ENCODE measurements at places on chromosomes 4 and X. TPM values are rescaled to one million over a fixed set of nuclear protein-coding genes. Genes with fewer than 3 reads are reported as not detected.

The ATP2B3 gene
- total RNA-seq: not detected

DNA sequence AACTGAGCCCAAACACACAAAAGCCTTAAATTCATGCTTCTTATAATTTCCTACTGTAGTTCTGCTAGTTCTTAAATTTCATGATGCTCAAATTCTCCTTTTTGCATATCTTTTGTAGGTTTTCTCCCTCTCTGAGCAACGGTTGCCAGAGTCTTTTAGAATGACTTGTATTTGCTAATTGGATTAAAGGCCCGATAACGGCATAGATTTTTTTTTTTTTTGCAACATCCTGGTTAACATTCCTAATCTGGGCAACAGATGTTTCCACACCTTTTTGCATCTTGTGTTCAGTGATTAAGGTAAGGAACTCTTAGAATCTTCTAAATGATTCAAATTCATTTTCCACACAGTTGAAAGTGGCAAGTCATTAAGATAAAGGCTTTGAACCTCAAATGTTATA is 66.3 kb upstream of the ADGRG2 start:
- H3K27ac ChIP-seq: no peak overlapping the region
- H3K4me1 ChIP-seq: no peaks in the 10 kb centered on the region

- H3K4me3 ChIP-seq: no peak overlapping the region
- DNase-seq: no peak
- H3K27me3 ChIP-seq: no peaks in the 10 kb centered on the region
- H3K27ac ChIP-seq: no peak overlapping the region
- no peaks in the 10 kb centered on the region for H3K36me3 ChIP-seq
- H3K4me1 ChIP-seq: no peaks in the 10 kb centered on the region
Measured at GRCh38 chr4:30801876-30802275, 81.7 kb downstream of the PCDH7 start.

GRCh38 chrX:154800478-154801210 is 4.6 kb downstream of the MPP1 start:
- H3K27ac ChIP-seq: no peak overlapping the region
- no peak for DNase-seq
- H3K4me1 ChIP-seq: no peaks in the 10 kb centered on the region
- H3K27me3 ChIP-seq: no peaks in the 10 kb centered on the region

GRCh38 chr4:24888475-24889344 is 24.1 kb downstream of the CCDC149 start:
- H3K4me1 ChIP-seq: no peaks in the 10 kb centered on the region
- H3K36me3 ChIP-seq: no peaks in the 10 kb centered on the region
- H3K27ac ChIP-seq: no peak overlapping the region

GRCh38 chr4:184320631-184321030 is 103.0 kb upstream of the ENPP6 start:
- DNase-seq: no peak
- H3K4me1 ChIP-seq: peaks cover 39% of the 10 kb centered on the region
- H3K36me3 ChIP-seq: no peaks in the 10 kb centered on the region
- no peaks in the 10 kb centered on the region for H3K27me3 ChIP-seq

GRCh38 chr4:89365776-89366175 is 58.2 kb upstream of the GPRIN3 start:
- H3K27ac ChIP-seq: no peak overlapping the region
- no peaks in the 10 kb centered on the region for H3K27me3 ChIP-seq

DNA sequence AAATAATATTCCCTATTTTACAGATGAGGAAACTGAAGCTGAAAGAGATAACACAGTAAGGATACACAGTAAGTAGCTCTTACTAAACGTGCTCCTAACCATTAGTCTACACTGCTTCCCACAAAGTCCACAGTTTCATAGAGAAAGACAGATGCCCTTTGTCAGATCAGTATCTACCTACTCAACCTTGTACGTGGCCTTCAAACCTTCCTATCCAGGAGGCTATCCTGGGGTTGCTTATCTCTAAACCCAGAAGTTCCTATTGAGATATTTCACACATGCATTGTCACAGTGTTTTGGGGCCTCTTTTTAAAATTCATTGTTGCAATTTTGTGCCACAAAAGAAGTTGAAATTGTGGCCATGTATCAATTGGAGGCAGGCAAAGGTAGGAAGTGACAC is 208.0 kb downstream of the ENOX2 start:
- H3K4me1 ChIP-seq: no peaks in the 10 kb centered on the region
- H3K27ac ChIP-seq: no peak overlapping the region
- H3K36me3 ChIP-seq: no peaks in the 10 kb centered on the region
- H3K4me3 ChIP-seq: no peak overlapping the region
- no peaks in the 10 kb centered on the region for H3K27me3 ChIP-seq

The TMEM47 gene
- total RNA-seq: 0.10 TPM

The MSANTD1 gene
- total RNA-seq: 0.87 TPM

GRCh38 chr4:58453956-58454355 is 1343.8 kb upstream of the IGFBP7 start:
- H3K4me1 ChIP-seq: no peaks in the 10 kb centered on the region
- H3K27me3 ChIP-seq: no peaks in the 10 kb centered on the region
- H3K36me3 ChIP-seq: no peaks in the 10 kb centered on the region
- H3K27ac ChIP-seq: no peak overlapping the region
- DNase-seq: no peak

- no peaks in the 10 kb centered on the region for H3K4me1 ChIP-seq
- H3K27ac ChIP-seq: no peak overlapping the region
- H3K36me3 ChIP-seq: no peaks in the 10 kb centered on the region
- 0 out of 2 replicates have a peak, but pooled peaks cover 2% of the 10 kb centered on the region for H3K27me3 ChIP-seq
- H3K4me3 ChIP-seq: no peak overlapping the region
Measured at GRCh38 chr4:54440394-54441136, 211.5 kb downstream of the PDGFRA start.

The SMIM14 gene
- 190 TPM for total RNA-seq

DNA sequence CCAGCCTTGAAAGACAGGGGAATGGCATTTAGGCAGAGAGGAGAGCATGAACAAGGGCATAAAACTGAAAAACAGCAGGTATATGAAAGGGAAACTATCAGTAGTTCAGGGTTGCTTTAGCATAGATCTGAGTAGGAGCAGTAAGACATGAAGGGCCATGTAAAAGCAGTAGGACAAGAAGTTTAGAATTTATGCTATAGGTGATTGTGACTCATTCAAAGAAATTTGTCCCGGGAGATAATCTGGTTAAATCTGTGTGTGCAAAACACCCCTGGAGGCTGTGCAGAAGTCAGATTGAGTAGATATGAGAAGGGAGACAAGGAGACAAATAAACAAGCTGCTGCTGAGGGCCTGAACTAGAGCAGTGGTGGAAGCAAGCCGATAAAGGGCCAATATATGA is 109.1 kb upstream of the BMP3 start:
- H3K4me3 ChIP-seq: no peak overlapping the region
- H3K27ac ChIP-seq: no peak overlapping the region
- DNase-seq: no peak
- no peaks in the 10 kb centered on the region for H3K27me3 ChIP-seq
- H3K4me1 ChIP-seq: no peaks in the 10 kb centered on the region

- H3K27ac ChIP-seq: no peak overlapping the region
Measured at GRCh38 chr4:84683064-84683850, 100.3 kb downstream of the CDS1 start.

DNA sequence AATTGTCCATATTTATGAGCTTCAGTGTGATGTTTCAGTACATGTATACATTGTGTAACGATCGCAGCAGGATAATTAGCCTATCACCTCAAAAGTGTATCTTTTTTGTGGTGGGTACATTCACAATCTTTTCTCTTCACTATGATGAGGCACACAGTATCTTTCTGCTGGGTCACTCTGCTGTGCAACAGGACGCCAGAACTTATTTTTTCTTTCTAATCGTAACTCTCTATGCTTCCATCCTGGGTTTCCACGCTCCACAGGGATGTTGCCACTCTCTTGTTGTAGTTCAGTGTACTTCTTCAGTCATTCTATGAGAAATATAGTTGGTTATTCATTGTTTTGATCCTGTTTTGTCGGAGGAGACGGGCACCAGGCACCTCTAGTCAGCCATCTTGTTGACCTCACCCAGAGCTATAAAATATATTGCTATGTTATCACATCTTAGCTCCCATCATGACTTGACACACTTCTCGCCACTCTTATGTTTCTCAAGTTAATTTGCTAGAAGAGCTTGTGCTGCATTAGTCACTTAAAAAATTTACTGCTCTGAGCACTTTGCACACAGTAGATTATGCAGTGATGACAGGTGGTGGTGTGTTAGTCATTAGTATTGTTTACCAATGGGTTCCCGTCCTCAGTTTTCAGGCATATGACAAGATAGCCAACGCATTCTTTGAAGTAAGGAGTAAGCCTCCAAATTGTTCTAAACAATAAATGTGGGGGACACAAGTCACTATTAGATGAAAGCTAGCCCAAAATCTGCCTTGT is 1002.7 kb upstream of the PCDH7 start:
- no peak for DNase-seq
- no peak overlapping the region for H3K4me3 ChIP-seq
- H3K27me3 ChIP-seq: no peaks in the 10 kb centered on the region
- H3K36me3 ChIP-seq: no peaks in the 10 kb centered on the region

GRCh38 chr4:113837397-113837796 is 75.9 kb upstream of the CAMK2D start:
- peaks cover 18% of the 10 kb centered on the region for H3K4me1 ChIP-seq
- H3K27me3 ChIP-seq: no peaks in the 10 kb centered on the region
- peak overlapping the region; percentile 92 for H3K27ac ChIP-seq
- H3K4me3 ChIP-seq: no peak overlapping the region
- H3K36me3 ChIP-seq: no peaks in the 10 kb centered on the region

DNA sequence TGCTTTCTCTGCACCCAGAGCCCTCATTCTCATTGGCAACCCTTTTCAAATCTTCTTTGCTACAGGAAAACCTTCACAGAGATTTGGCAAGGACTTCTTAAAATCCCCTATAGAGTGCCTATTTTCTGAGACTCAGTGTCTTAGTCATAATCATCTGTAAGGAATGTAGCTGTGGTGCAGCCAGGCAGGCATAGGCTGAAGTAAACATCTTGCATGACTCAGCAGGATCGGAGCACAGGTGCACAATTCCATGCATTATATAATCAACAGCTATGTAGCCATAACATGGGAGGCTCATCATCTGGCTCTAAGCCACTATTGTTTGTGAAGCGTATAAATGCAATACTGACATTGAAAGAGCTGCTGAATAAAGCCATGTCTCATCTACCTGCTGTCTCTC is 368.8 kb downstream of the MAGEE1 start:
- H3K27ac ChIP-seq: no peak overlapping the region
- no peak overlapping the region for H3K4me3 ChIP-seq
- H3K36me3 ChIP-seq: no peaks in the 10 kb centered on the region
- H3K4me1 ChIP-seq: no peaks in the 10 kb centered on the region
- DNase-seq: no peak

GRCh38 chr4:121977251-121978171 is 25.7 kb upstream of the TRPC3 start:
- no peaks in the 10 kb centered on the region for H3K36me3 ChIP-seq
- H3K27ac ChIP-seq: peak overlapping the region; percentile 48
- H3K4me1 ChIP-seq: peaks cover 17% of the 10 kb centered on the region
- peak; percentile 56 for DNase-seq
- H3K27me3 ChIP-seq: no peaks in the 10 kb centered on the region

GRCh38 chr4:59770601-59771264 is 1429.4 kb upstream of the ADGRL3 start:
- H3K4me3 ChIP-seq: no peak overlapping the region
- no peaks in the 10 kb centered on the region for H3K4me1 ChIP-seq
- H3K27ac ChIP-seq: no peak overlapping the region

GRCh38 chrX:120260369-120260768 is 9.8 kb downstream of the ZBTB33 start:
- H3K27me3 ChIP-seq: no peaks in the 10 kb centered on the region
- no peaks in the 10 kb centered on the region for H3K36me3 ChIP-seq
- H3K27ac ChIP-seq: no peak overlapping the region

The NPY1R gene
- not detected for total RNA-seq

The AFP gene
- 0.69 TPM for total RNA-seq

- no peak overlapping the region for H3K4me3 ChIP-seq
- H3K27me3 ChIP-seq: no peaks in the 10 kb centered on the region
- no peak overlapping the region for H3K27ac ChIP-seq
- no peak for DNase-seq
Measured at GRCh38 chrX:23511793-23512192, 155.5 kb upstream of the PRDX4 start.

- H3K27ac ChIP-seq: no peak overlapping the region
- no peak overlapping the region for H3K4me3 ChIP-seq
- no peaks in the 10 kb centered on the region for H3K36me3 ChIP-seq
Measured at GRCh38 chrX:97215186-97215585, 331.5 kb downstream of the RPA4 start.

All from GM12878 (cell line).